Pons (tissue), 1 donor: ENCODE measurements at places on chromosomes 7 and 10.

GRCh38 chr7:339062-339342, 49.0 kb downstream of the FOXL3 start:
- no peak for DNase-seq

- DNase-seq = no peak
Measured at GRCh38 chr7:12684733-12685132, 2.7 kb upstream of the ARL4A start.

- DNase-seq = no peak
Measured at GRCh38 chr10:127133672-127134500, 62.5 kb downstream of the INSYN2A start.

DNA sequence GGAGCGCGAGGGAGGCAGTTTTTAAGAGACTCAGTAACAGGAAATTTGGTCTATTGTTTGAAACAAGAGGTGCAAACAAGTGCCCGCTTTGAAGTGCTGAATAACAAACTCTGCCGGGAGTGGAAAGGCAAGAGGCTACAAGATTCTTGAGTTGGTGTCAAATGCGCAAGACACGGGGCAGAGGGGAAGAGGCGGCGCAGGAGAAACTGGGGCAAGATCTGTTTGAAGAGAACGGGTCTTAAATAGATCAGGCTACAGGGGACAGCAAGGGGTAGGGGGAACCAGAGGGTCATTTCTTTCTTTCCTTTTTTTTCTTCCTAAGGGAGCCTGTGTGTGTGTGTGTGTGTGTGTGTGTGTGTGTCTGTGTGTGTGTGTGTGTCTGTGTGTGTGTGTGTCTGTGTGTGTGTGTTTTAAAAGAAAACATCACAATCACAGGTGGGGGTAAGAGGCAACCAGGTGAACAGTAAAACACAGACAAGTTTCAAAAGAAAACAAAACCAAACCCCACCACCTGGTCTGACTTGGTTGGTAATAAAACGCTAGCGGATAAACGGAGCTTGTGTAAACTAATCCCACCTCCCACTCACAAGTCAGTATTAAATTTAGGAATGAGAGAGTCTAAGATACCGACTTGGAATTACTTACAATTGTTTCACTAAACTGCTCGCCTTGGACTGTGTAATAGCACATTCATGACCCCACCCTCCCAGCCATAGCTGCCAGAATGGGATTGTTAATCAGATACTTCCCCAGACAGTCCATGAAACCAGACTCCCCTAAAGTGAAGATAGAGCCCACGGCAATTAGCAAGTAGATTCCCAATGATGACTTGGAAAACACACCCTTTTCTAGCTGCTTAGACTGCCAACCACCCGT, 13.1 kb upstream of the CUX1 start:
- no peak for DNase-seq

GRCh38 chr10:110758898-110759297, 112.8 kb upstream of the PDCD4 start:
- DNase-seq = no peak

DNA sequence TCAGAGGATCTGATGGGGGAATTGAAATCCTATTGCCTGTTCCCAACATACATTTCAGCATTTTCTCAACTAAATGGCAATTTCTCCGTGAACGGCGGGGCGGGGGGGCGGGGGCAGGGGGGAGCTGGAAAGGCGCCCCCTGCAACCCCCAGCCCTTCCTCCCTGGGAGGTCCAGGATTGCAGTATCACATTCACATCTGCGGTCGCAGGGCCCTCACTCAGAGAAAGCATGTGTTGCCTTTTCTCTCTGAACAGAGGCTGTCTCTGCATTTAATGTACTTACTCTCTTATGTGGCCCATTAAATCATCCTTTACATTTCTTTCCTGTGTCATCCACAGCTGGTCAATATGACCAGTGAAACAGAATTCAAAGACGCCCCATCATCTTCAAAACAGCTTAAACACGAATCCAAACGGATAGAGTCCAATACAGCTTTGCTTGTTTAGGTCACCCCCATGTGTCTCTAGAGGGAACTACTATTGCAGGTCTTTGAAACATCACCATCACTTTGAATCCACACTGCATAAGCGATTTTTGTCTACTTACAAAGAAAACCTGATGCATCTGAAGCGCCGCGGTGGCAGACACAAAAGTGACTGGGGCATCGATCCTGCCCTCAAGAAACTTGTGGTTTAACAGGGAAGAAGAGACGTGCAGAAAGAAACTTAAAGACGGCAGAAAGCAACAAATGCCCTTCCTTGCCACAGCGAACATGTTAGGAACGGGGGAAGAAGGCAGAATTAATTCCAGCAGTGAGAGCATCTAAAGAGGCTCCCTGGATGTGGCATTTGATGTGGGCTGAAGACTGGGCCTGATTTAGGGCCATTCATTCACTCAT, 17.0 kb upstream of the ECHDC3 start:
- DNase-seq = peak; percentile 84

DNA sequence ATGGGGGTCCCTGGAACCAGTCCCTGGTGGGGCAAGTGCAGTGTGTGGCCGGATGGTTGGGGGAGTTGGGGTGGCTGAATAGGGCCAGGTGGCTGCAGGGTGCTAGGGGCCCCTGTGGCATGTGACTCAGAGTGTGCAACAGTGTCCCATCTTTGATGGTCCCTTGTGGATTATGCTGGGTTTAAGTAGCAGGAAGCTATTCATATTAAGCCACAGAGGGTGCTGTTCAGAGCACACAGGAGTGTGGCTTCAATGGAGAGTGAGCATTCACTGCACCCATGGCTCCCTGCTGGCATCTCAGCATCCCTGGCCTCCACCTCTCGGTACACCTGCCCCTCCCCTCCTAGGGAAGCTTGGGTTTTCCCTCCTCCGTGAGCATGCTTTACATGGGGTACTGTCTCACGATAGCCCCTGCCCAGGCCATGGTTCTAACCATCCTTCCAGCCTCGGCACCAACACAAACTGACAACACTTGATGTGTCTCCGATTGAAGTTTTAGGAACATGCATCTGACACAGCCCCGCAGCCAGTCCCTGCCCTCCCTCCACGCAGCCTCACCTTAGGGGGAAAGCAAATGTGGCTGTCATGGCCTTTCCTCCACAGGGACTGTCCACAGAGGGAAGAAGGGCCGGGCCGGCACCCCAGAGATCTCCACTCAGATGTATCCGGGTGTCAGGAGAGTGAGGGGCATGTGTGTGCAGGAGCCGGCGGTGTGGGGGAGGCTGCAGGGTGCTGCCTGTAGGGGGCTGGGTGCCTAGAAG, 30.4 kb upstream of the PPIF start:
- DNase-seq = no peak
